ENCODE measurements at places on chromosomes 6 and 20. TPM values are rescaled to one million over a fixed set of nuclear protein-coding genes. Genes with fewer than 3 reads are reported as not detected.

Gene DEFB132
- total RNA-seq = not detected

Gene LRRN4
- total RNA-seq = 0.23 TPM

Gene CAGE1
- total RNA-seq = not detected

Gene MDFI
- 21.7 TPM for total RNA-seq

Gene HLA-DOA
- 1.2 TPM for total RNA-seq

Gene BMP6
- total RNA-seq = 5.1 TPM

Gene STMND1
- 0.92 TPM for total RNA-seq

Gene NSFL1C
- total RNA-seq = 40.8 TPM

Gene SYCP2L
- total RNA-seq = 6.9 TPM

Gene DTD1
- total RNA-seq = 79.4 TPM

Gene EDN1
- 4.6 TPM for total RNA-seq

Gene POPDC3
- 1.2 TPM for total RNA-seq

Gene ZNF341
- total RNA-seq = 2.3 TPM

Gene CGA
- not detected for total RNA-seq

Gene SLC22A16
- not detected for total RNA-seq

Gene PRDM13
- 0.46 TPM for total RNA-seq

Gene MLN
- not detected for total RNA-seq

Gene FRK
- 0.92 TPM for total RNA-seq

Gene SEL1L2
- 0.23 TPM for total RNA-seq

Gene IPCEF1
- total RNA-seq = 13.6 TPM

Gene DEFB125
- total RNA-seq = not detected

Gene COL11A2
- total RNA-seq = 2.3 TPM

Gene GMEB2
- total RNA-seq = 7.8 TPM

Gene WFDC5
- not detected for total RNA-seq

Gene BCL2L1
- total RNA-seq = 46.4 TPM

Gene SPATA25
- total RNA-seq = 1.6 TPM

Gene ID4
- total RNA-seq = 309 TPM

Gene CDSN
- total RNA-seq = not detected
